ENCODE measurements at places on chromosomes 7 and 10.

DNA sequence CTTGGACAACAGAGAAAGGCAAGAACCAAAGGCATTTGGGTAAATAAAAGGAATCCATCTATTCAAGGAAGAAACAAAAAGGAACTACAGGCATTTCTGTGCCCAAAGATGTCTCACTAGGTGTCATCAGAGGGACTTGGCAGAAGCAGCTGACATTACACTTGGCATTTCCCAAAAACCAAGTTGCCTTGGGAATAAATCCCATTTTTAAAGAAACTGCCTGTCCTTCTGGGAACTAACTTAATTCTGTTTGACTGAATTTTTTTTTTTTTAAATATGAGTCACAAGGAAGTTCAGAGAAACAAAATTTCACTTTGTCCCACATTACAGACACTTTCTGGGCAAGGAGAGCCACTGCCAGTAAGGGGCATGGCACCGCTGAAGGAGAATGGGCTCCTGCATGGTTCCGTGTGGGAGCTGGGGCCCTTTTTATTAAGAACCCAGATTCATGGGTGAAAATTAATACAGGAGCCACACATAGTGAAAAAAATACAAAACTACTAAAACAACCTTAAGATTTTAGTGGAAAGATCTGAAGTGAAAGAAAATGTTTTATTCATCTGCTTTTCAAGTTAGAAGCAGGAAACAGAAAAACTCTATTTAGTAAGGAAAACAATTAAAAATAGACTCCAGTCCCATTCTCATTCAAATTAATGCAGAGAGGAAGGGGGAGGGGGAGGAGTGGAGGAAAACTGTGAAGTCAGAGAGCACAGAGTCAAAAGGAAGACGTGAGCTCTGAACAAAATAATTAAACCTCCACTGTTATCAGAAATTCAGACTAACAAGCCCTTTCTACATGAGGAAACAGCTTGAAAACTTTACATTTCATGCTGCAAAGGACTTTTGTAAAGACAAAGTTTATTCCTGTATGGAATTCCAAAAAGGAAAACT lies 118.4 kb upstream of the PDLIM1 start:
- no peak for DNase-seq

GRCh38 chr10:59212301-59212798 lies 35.9 kb downstream of the PHYHIPL start:
- no peak for DNase-seq

GRCh38 chr10:70980687-70981086 lies 92.3 kb upstream of the PCBD1 start:
- no peak for DNase-seq

DNA sequence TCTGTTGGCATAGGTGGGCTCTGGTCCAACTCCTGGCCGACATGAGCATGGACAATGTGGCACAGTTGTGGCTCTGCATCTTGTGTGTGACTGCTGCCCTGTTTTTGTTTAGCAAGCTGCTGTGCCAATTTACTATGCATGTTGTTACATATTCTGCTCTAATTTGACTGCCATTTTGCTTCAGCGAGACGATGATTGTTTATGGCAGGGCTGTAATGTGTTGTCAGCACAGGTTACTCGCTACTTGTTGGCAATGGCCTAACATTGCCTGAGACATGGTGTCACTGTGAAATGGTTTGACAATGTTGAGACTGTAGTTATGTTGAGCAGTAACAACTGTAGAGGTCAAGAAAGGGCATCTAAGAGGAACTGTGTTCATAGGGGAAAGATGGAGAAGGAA lies 659.6 kb downstream of the AUTS2 start:
- DNase-seq = no peak

GRCh38 chr7:130973637-130974036 lies 239.6 kb upstream of the KLF14 start:
- DNase-seq = no peak

DNA sequence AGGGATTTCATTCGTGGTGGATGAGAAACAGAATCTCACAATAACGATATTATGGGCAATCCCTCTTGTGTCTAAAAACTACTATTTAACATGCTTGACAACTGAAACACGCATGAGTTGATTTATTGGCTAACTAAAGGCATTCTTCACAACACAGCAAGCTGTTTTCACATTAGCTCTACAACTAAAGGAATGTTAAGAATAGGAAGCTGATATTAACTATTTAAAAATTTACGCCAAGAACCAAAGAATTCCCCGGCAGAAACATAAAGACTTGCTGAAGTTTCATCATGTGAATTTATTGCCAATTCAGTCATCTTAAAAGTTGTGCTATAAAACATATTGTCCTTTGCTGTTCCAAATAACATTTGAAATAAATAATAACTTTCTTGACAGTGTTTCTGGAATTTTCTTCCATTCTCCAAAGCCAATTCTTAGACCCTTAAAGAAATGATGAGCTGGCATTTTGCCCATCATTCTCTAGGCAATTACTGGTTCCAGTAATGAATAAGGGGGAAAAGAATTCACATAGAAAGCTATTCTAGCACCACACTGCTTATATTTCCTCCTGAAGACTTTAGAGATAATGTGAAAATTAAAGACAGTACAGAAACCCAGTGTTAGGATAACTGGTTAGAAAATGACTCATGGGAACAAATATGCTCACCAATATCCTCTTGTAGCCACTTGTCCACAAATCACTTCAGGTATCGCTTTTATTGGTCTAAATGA lies 233.1 kb downstream of the PARD3 start:
- DNase-seq = no peak

GRCh38 chr10:48796713-48797245 lies 112.1 kb downstream of the WDFY4 start:
- DNase-seq = no peak

Data from NCI-H1092 treated with DMSO at 0.1 percent for 48 hours (cell line).